IMR-90 (cell line): ENCODE measurements at places on chromosomes 16 and 17. TPM values are rescaled to one million over a fixed set of nuclear protein-coding genes. Genes with fewer than 3 reads are reported as not detected.

- H3K4me1 ChIP-seq: peaks cover 9% of the 10 kb centered on the region
- no peaks in the 10 kb centered on the region for H3K27me3 ChIP-seq
- no peak overlapping the region for H3K27ac ChIP-seq
- no peak for DNase-seq
These were observed 4.5 kb downstream of the STAT5B start for GRCh38 chr17:42271779-42272035.

DNA sequence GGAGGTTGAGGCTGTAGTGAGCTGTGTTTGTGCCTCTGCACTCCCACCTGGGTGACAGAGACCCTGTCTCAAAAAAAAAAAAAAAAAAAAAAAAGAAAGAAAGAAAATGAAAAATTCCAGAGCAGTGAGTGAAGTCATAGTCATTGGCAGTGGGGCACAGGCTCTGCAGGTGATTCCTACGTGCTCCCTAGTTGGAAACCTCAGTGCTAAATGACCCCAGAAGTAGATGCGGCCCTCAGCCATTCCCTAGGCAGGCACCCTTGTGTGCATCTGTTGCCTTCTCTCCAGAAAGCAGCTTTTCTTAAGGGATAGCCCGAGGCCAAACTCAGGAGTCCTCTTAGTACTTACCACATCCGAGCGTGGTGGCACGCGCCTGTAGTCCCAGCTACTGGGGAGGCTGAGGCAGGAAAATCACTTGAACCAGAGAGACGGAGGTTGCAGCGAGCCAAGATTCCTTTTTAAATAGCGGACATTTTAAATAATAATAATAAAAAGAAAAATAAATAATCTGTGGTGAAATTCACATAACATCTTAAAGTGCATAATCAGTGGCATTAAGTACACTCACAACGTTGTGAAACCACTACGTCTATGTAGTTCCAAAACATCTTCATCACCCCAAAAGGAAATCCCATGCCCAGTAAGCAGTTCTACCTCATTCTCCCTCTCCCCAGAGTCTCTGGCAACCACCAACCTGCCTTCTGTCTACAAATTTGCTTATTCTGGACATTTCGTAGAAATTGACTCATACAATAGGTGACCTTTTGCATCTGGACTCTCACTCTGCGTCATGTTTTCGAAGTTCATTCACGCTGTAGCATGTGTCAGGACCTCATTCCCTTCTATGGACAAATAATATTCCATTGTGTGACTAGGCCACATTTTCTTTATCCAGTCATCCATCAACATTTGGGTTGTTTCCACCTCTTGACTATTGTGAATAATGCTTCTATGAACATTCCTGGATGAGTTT is 12.5 kb upstream of the SPHK1 start:
- H3K4me1 ChIP-seq: peaks cover 25% of the 10 kb centered on the region
- H3K27me3 ChIP-seq: no peaks in the 10 kb centered on the region
- H3K4me3 ChIP-seq: no peak overlapping the region
- H3K27ac ChIP-seq: peak overlapping the region; percentile 80
- peak; percentile 100 for DNase-seq

DNA sequence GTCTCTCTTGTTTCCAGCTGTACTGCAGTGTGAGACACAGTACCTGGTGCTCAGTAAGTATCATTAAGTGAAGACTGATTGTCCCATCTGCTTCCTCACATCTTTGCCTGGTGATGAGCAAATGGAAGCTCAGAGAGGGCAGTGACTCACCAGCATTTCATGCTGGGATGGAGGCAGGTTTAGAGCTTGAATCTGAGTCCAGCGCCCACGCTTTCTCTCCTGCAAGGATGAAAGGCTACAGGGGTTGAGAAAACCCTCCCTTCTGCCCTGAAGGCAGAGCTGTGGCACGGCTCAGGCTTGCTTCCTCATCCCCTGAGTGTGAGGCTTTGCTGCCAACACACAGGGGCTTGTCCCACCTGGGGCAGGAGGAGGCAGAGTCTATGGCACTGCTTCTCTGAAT is 1.5 kb upstream of the RNF112 start:
- no peaks in the 10 kb centered on the region for H3K27me3 ChIP-seq
- no peak overlapping the region for H3K27ac ChIP-seq
- peaks cover 11% of the 10 kb centered on the region; the same call in 1 of the 2 replicates for H3K4me1 ChIP-seq

The NMRAL1 gene
- 48.6 and 52.4 TPM in 2 replicates for polyA plus RNA-seq

The CA4 gene
- not detected in 2 replicates for polyA plus RNA-seq
